ENCODE measurements at places on chromosomes 5 and 9. TPM values are rescaled to one million over a fixed set of nuclear protein-coding genes. Genes with fewer than 3 reads are reported as not detected.

The SEMA5A gene
- total RNA-seq, result 25.8 TPM

The CDH9 gene
- not detected for total RNA-seq

The SEC24A gene
- 20.8 TPM for total RNA-seq

The C6 gene
- not detected for total RNA-seq

The PCDHGA4 gene
- 4.3 TPM for total RNA-seq

The FYB1 gene
- 2.0 TPM for total RNA-seq

The FCN2 gene
- total RNA-seq, result not detected

The EGFLAM gene
- total RNA-seq, result 20.6 TPM

The RNF224 gene
- not detected for total RNA-seq

The NEURL1B gene
- 2.9 TPM for total RNA-seq

The PDE6A gene
- total RNA-seq, result 0.17 TPM

The CCDC171 gene
- total RNA-seq, result 2.2 TPM

The ARHGEF39 gene
- 0.33 TPM for total RNA-seq

The CARD6 gene
- total RNA-seq, result 1.7 TPM

The PCDHGA7 gene
- total RNA-seq, result 4.7 TPM

DNA sequence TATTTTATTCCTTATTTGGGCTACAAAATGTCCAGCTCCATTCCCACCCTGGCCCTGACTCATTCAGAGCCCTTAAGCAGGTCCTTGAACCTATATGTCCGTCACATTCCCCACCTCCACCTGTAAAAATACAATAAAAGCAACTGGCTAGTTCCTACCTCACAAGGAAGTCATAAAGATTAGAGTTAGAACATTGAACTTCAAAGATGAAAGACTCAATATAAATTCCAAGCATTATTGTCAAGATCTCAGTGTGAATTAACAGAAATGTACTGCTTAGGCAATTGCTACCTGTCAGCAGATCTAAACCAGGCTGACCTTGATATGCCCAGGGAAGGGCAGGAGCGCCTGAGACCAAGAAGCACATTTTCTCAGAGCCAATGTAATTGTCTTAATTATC is 221.8 kb downstream of the ENC1 start:
- DNase-seq, result no peak

- DNase-seq, result no peak
Observed at GRCh38 chr9:35976726-35977125, 18.8 kb upstream of the OR2S2 start.

DNA sequence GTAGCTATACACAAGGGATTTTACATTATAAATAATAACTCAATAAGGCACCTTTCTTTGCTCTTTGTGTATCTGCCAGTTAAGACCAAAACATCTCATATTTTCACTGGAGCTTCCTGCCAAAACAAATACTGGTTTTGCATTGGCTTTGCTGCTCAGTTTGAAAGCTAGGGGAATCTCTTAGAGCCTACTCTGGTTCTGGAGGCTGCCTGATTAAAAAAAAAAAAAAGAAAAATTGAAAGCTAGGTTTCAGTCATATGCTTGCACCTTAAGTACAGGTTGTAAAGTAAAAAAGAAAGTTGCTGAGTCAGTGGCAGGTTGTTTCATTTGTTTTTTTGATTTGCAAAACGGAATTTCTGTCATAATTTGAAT is 2.3 kb downstream of the DENND4C start:
- DNase-seq, result peak; percentile 15

- peak; percentile 87 for DNase-seq
Observed at GRCh38 chr9:113341712-113342410, 1.8 kb upstream of the WDR31 start.

GRCh38 chr5:39262981-39263380 is 43.6 kb upstream of the FYB1 start:
- DNase-seq, result no peak

- DNase-seq, result no peak
Observed at GRCh38 chr5:27511061-27511460, 472.7 kb upstream of the CDH9 start.

DNA sequence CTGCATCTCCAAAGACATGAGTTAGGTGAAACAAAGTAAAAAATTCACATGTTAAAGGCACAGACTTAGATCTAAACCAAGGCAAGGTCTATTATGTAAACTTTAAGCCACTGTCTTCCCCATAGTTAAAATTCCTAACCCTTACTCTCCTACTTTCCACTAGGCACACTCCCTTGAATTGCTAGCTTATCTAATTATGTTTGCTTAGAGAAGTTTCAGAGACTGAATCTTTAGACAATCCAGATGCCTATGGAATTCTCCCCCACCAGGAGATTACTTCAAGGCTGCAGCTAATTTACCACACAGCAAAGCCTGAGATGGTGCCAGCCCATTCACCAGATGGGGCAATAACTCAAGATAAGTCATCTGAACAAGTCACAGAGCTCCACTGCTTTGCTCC is 803.1 kb upstream of the COX7C start:
- DNase-seq, result no peak

DNA sequence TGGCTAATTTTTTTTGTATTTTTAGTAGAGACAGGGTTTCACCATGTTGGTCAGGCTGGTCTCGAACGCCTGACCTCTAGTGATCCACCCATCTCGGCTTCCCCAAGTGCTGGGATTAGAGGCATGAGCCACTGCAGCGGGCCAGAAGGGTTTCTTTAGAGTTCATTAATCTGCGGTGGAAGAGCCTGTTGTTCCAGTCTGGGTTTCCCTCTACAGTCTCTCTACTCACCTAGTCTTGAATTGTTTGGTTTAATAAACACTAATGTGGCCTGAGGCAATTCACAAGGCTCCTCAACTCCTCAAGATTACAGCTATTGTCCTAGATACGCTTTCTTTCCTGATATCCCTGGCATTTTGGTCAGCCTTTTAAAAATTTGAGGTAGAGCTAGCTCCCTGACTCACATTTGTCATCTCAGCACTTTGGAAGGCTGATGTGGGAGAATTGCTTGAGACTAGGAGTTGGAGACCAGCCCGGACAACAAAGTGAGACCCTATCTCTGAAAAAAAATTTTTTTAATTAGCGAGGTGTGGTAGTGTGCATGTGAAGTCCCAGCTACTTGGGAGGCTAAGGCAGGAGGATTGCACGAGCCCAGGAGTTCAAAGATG is 4.6 kb upstream of the SAR1B start:
- peak; percentile 61 for DNase-seq

GRCh38 chr5:124649491-124650146 is 96.8 kb downstream of the ZNF608 start:
- peak; percentile 90 for DNase-seq

DNA sequence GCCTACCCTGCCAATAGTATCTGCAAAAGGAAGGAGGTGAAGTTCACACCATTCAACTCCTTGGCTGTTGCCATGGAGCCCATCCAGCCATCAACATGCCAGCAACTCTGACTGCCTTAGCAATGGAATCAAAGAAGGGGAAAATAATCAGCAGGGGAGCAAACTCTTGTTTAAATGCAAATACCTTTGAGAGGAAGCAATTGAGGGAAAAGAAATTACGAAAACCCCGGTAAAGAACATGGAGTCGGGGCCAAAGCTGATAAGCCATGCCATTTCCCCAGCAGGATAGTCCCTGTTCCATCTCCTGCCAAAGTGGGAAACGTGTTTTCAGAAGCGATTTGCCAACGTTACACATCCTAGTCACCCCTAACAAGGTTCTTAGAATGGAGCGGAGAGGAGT is 69.0 kb downstream of the MFAP3 start:
- no peak for DNase-seq

- no peak for DNase-seq
Observed at GRCh38 chr5:78602400-78602799, 46.2 kb downstream of the LHFPL2 start.

- DNase-seq, result no peak
Observed at GRCh38 chr9:126933334-126933980, 18.9 kb downstream of the RALGPS1 start.

DNA sequence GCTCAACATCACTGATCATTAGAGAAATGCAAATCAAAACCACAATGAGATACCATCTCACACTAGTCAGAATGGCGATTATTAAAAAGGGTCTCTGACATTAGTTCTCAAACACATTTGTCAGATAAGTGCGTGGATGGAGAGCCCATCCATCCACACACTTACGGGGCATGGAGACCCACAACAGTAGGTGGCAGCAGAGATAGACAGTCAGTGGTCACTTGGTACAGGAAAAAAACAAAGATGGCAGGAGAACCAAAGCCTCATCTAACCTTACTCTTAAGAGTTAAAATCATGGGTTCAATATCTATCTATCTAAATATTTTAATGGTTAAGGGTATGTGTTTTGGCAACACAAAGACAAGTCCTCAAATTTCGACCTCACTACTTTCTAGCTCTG is 1378.7 kb upstream of the C9orf72 start:
- DNase-seq, result no peak

- no peak for DNase-seq
Observed at GRCh38 chr5:15951126-15951525, 228.5 kb downstream of the MARCHF11 start.

- DNase-seq, result no peak
Observed at GRCh38 chr5:77080905-77081304, 6.2 kb downstream of the ZBED3 start.

GRCh38 chr9:6771722-6772121 is 13.9 kb downstream of the KDM4C start:
- DNase-seq, result no peak

GRCh38 chr9:90808890-90809685 is 7.5 kb downstream of the SYK start:
- no peak for DNase-seq

DNA sequence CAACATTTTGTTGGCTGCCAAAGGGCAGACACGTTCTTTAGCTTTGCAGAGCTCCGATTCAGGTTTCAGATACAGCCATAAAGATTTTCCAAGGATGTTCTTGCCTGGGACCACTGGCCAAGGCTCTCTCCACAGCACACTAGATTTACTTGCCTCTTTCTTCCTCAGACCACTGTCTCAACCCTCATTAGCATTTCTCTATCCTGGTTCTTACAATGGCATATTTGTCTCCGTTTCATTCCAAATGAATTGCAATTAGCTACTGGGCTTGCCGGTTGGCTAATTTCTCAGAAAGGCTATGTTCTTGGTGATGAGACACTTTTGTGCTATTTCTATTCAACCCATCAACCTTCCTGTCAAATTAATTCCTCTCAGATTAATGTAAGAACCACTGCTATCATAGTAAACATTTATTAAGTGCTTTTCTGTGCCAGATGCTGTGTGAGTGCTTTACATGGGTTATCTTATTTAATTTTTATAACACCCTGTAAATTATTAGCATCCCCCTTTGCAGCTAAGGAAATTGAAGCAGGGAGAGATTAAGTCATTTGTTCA is 118.4 kb upstream of the NR3C1 start:
- DNase-seq, result no peak

GRCh38 chr5:160484678-160485077 is 63.0 kb downstream of the PTTG1 start:
- no peak for DNase-seq

- DNase-seq, result peak; percentile 48
Observed at GRCh38 chr5:146588331-146589027, 72.5 kb upstream of the GPR151 start.

DNA sequence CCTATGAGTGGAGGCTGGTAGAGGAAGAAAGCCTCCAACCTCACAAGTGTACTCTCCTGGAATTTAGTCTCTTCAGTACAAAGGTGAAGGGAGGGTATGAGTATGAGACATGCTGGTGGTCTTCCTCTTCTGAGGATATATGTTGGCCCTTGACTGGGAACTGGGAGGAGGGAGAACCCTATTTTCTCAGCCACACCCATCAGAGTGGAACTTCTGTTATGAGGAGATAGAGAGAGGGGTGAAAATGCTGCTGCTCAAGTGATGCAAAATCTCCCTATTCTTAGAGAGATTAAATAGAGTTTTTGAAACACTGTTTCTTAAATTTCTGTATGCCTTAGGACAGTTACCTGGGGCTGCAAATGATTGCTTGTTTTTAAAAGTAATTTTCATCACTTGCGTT is 203.4 kb upstream of the PRR16 start:
- no peak for DNase-seq

DNA sequence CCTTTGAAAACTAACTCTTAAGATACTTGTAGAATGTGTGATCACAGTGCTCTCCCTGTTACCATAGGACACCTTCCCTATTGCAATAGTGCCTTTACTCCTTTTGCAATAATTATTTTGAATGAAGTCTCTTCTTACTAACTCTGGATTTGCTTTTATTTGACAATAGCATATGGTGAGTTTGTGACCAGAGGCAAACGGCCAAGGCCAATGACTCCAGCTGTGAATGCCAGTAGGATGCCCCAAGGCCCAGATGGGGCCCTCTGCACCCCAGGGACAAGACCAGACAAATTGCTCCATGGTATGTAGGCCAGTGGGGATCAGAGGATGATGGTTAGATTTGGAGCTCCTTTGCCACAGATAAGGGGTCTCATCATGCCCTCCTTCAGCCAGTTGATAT is 116.9 kb downstream of the NPR3 start:
- DNase-seq, result no peak
